ENCODE measurements at places on chromosomes 4 and X.

DNA sequence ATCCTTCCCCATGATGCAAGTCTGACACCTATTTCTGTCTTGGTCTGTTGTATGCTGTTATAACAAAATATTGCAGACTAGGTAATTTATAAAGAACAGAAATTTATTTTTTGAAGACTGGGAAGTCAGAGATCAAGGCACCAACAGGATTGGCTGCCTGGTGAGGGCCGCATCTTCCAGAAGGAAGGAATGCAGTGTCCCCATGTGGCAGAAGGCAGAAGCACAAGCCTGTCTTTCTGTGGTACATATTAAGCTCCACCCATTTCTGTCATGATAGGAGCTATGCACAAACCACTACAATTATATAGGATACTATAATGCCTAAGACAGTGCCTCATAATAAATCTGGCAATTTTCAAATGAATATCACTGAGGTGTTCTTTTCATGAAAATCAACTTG lies 502.3 kb upstream of the DIAPH2 start:
- peak; percentile 13 for DNase-seq

DNA sequence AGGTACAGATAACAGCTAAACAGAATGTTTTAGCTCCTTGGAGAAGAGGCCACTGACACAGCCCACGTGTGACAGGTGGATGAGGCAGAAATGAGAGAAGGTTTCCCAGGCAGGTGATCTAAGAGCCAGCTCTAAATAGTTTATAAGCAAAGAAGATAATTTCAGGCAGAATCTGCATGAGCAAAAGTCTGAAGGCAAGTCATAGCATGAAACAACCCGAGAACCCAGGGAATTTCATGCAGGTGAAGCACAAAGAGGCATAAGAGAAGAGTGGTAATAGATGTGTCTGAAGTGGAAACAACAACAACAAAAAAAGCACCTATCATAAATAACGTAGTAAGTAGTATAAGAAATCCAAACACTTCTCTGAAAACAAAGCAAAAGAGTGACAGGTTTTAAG lies 275.8 kb upstream of the CPEB2 start:
- no peak for DNase-seq

- DNase-seq = no peak
Observed at GRCh38 chr4:54545663-54546424, 111.9 kb upstream of the KIT start.

GRCh38 chr4:149441338-149441737 lies 374.3 kb downstream of the IQCM start:
- DNase-seq = no peak

All from HEK293T (cell line).